ENCODE measurements at places on chromosomes 4 and X.

DNA sequence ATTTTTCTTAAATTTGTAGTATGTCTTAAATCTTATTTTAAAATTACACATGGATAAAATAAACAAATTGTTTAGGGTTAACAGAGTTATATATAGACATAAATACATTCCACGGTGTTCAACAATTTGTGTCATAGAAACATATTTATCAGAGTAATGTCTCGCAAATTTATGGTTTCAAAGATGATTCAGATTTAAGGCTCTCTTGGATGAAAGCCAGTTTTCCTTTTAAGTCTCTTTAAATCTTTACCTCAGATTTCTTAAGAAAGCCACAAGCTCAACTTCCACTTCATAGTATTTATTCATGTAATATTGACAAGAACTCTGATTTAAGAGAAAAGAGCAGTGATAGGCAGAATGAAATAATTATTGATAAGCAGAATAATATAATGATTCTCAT is 1254.8 kb upstream of the ADGRL3 start:
- DNase-seq, result no peak

DNA sequence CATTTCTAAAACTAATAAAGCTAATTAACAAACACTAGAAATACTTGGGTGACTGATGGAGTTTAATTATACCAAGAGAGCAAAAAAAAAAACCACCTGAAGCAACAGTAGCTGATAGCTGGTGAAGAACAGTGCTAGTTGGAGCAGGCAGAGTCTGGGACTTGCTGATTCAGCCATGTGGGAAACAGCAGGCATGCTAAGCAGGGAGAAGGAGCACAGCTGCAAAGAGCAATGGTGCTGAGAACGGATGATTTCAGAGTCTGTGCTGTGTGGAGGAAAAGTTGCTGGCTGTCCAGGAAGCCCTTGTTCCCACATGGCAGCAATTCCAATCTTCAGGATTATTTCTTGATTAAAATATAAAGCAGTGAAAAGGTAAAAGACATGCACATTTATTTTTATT is 68.8 kb downstream of the NPY1R start:
- no peak for DNase-seq

GRCh38 chr4:169345316-169345721 is 74.6 kb upstream of the SH3RF1 start:
- no peak for DNase-seq

GRCh38 chrX:109344678-109345077 is 137.2 kb downstream of the GUCY2F start:
- no peak for DNase-seq

GRCh38 chrX:129781680-129782495 is 2.1 kb downstream of the SASH3 start:
- no peak for DNase-seq

- no peak for DNase-seq
Observed at GRCh38 chr4:141761926-141762325, 125.5 kb downstream of the IL15 start.

- no peak for DNase-seq
Observed at GRCh38 chr4:93657527-93657926, 171.0 kb upstream of the ATOH1 start.

DNA sequence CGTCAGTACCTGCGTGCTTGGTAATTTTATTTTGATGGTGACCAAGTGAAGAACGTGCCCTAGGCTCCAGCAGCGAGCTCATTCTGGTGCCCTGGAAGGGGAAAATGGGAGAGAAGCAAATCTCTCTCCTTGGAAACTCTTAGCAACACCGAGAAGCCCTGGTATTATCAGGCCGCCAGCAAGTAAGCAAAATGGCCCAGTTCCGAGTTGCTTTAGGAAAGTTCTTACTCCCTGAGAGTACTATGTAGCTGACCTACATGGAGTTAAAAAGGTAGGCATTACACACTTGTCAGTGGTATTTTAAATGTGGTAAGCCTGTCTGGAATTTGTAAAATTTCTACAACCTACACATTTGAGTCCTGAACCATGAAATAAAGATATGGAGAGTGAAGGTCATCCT is 146.4 kb downstream of the CPEB2 start:
- DNase-seq, result no peak

- no peak for DNase-seq
Observed at GRCh38 chrX:101274198-101274597, 16.9 kb downstream of the TAF7L start.

- no peak for DNase-seq
Observed at GRCh38 chr4:114926583-114926982, 186.8 kb downstream of the NDST4 start.

DNA sequence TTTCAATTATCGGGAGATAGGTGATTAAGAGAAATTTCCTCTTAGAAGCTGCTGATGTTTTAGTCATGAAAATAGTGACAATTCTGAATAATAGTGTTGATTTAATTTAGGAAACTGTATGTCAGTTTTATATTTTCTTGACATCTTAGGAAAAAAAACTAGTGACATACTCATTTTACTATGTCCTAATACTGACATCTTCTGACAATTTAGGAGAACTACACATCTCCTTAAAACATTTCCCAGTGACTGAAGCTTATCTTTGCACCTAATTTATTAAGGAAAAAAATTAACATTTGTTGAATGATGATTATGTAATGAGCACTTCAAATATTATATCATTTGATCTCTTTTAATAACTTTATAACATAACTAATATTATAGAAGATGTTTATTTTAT is 42.0 kb upstream of the RBMXL3 start:
- no peak for DNase-seq

GRCh38 chr4:87506974-87507701 is 22.0 kb downstream of the SPARCL1 start:
- no peak for DNase-seq

DNA sequence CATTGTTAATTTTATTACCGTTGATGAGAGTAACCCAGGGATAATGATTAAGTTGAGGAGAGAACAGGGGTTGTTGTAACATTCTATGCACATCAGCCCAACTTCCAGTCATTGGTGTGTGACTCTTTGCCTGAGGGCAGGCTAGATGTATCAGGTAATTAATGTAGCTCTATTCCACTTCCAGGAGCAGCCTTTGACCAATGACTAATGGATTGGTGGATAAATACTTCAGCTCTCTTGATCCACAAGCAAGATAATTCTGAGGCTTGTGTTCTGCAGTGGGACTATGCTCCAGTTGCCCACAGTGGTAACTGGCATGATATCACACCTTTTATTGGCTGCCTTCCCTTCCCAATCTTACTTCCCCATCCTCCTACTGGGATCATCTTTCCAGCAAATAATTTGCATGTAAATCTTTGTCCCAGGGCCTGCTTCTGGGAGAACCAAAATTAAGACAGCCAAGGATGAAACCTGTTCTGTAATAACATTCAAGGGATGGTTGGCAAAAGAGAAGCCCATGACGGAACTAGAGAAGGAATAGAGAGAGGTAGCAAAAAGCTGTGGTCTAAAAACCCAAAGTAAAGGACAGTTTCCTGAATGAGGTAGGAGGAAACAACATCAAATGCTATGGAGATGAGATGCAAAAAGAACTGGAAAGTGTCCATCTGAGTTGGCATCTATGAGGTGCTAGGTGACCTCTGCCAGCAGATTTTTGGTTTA is 241.4 kb upstream of the RPS6KA3 start:
- DNase-seq, result no peak

GRCh38 chr4:123397144-123398065 is 810 bp downstream of the SPRY1 start:
- peak; percentile 48 for DNase-seq

DNA sequence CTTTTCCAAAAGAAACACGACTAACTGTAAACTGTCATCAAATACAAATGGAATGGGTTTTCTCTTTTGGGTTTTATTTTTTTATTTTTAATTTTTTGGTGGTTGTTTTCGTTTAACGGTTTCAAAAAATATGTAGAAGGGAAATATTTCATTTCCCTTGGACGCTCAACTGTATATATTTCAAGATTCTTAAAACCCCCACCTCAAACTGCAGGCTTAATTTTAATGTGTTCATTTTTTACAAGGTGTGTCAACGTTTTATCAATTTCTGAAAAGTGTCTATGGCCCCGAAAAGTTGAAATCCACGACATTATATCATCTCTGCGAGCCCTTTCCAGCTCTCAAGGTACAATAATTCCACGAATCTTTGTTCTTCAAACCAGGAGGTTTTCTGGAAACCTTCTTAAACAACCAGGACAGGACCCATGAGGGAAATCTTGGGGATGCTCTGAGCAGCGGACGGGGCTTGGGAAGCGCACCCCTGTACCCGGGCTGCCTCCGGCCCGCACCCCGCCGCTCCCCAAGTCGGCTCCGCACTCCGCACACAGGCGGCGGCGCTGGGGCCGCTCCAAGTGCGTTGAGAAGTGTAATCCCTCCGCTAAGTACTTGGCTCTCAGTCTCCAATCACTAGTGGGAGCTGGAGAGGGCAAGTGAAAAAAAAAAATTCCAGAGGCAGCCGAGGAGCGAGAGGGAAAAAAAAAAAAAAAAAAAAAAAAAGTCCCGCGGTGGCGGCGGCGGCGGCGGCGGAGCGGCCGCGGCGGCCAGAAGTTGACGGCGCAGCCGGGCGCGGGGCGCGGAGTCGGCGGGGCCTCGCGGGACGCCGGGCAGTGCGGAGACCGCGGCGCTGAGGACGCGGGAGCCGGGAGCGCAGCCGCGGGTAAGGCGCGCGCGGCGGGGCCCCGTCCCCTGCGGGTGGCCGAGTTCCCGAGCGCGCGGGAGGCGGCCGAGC is at the start of gene BMPR1B:
BMPR1B (plus strand) TSS at position 764 of the 949 bp plus-strand sequence. CDS start 346,470 bp downstream, outside the sequence.
- no peak for DNase-seq

GRCh38 chr4:88002786-88003185 is 4.6 kb upstream of the PKD2 start:
- DNase-seq, result no peak

GRCh38 chr4:87026800-87027495 is 92.1 kb downstream of the AFF1 start:
- DNase-seq, result peak; percentile 59

DNA sequence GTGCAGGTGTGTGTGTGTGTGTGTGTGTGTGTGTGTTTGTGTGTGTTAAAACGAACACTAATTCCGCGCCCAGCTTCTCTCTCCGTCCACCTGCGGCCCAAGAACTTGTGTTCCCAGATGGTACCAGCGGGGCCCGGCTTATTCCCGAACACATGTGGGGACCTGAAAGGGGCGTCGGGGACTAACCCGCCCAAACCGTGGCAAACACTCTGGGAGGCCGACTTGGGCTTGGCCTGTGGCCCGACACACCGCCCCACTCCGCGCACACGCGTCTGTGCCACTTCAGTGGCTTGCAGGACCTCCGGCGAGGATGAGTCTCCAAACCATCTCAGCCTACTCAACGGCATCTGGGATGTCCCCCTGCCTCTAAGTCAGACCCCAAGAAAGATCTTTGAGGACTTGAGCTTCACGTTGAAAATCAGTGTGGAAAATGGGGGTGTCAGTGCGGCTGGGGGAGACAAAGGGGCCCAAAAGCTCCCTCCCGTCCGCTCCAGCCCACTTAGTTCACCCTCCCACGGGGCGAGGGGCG is 790 bp upstream of the HHIP start:
- no peak for DNase-seq

DNA sequence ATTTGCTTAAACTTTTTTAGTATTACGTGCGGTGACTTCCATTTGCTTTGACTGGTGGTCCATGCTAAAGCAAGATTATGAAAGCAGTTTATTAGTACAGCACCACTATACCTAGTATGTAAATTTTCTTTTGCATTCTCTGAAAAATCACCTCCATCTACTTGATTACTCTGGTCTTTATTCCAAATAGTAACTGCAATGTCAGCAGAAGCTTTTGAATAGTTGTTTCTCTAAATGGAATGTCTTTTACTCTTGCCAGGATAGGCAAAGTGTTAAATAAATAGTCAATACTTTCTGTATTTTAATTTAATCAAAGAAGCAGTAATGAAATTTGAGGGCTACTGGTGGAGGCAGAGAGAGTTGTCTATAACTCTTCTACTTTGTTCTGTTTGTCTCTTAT is 167.2 kb upstream of the SLC4A4 start:
- DNase-seq, result no peak

- DNase-seq, result no peak
Observed at GRCh38 chrX:108640817-108641216, 95.5 kb downstream of the IRS4 start.

GRCh38 chrX:110086916-110087484 is 84.1 kb downstream of the TMEM164 start:
- DNase-seq, result no peak

DNA sequence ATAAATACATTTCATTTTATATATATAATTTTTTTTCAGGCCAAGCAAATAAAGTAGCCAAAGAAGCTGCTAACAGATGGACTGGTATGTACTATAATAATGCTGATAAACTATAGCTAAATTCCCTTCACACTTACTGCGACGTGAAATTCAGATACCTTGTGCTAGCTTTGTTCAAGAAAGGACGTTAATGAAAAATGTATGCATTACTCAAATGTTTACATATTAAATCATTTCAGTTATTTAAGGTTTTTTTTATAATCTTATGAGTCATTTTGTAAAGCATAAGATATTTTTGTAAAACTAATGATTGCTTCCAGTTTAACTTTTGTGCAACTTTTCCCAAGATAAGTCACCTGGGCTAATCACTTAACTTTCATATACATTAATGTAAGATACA is 57.2 kb upstream of the TMEM131L start:
- no peak for DNase-seq

- no peak for DNase-seq
Observed at GRCh38 chrX:30702736-30703135, 49.5 kb downstream of the GK start.

- no peak for DNase-seq
Observed at GRCh38 chrX:108735679-108736508, 469 bp downstream of the IRS4 start.

DNA sequence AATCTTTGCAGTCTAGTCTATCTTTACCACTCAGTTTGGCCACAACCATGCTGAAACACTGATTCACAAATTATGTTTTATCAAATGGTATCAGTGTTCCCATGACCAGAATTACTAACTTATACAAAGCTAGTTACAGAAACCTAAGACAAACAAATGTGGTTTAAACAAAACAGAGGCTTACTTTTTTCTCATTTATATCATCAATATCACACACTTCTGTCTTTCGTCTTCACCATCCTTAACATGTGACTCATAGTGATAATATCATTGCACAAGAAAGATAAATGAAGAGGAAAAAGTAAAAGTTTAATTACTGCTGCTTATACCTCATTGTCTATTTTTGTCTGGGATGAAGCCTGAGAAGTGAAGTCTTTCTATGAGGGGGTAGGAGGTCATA is 406.6 kb downstream of the PCDH10 start:
- DNase-seq, result no peak

- no peak for DNase-seq
Observed at GRCh38 chr4:22463179-22463578, 52.7 kb downstream of the ADGRA3 start.

DNA sequence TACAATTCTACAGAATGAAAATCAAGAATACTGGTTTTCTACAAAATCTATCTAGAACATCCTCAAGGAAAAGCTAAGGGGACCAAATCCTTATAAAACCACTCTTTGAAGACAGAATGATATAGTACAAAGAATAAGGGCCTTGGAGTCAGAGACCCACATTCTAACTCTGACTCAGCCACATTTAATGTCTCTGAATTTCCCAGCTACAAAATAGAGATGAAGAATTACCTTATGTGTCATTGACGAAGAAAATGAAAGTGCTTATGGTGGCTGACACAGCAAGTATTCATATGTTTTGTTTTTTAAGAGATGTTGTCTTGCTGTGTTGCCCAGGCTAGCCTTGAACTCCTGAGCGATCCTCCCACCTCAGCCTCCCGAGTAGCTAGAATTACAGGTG is 35.9 kb upstream of the CXorf38 start:
- DNase-seq, result no peak

GRCh38 chr4:22941688-22942375 is 249.1 kb downstream of the GBA3 start:
- no peak for DNase-seq

GRCh38 chrX:53287493-53288138 is 6.2 kb upstream of the IQSEC2 start:
- peak; percentile 15 for DNase-seq

- DNase-seq, result no peak
Observed at GRCh38 chr4:54157606-54158005, 57.6 kb downstream of the GSX2 start.

All from memory B cell (primary cell).